ENCODE measurements at places on chromosomes 4 and X.
A peak's percentile ranks its signal among the peaks of the same experiment; 100 is the strongest.

DNA sequence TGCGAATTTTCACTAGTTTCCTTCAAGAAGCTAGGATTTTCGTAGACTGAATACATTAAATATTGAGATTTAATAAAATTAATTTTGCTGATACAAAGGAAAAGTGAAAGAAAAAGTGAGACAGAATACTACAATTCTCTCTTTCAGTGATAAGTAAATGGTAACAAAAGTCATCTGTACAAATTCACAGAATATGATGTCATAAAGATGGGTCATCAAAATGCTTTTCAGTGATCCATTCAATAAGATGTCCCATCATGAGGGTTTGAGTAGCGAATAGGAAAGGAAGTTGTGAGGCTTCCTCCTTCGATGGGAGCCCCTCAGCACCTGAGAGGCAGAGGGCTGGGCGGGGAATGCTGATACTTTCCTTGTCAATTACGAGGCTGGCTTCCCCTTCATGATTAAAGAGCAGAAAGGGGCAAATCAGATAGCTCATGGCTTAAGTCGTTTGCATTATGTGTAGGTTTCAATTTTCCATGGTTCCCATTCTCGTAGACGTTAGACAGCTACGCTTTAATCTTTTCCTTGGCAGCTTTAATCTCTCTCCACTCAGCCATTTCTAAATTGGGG, 108.8 kb upstream of the SORBS2 start:
- no peaks in the 10 kb centered on the region for H3K36me3 ChIP-seq
- H3K27me3 ChIP-seq, result no peaks in the 10 kb centered on the region
- H3K4me3 ChIP-seq, result no peak overlapping the region
- no peak for DNase-seq

- DNase-seq, result no peak
Measured at GRCh38 chr4:134499074-134499473, 297.5 kb upstream of the PABPC4L start.

DNA sequence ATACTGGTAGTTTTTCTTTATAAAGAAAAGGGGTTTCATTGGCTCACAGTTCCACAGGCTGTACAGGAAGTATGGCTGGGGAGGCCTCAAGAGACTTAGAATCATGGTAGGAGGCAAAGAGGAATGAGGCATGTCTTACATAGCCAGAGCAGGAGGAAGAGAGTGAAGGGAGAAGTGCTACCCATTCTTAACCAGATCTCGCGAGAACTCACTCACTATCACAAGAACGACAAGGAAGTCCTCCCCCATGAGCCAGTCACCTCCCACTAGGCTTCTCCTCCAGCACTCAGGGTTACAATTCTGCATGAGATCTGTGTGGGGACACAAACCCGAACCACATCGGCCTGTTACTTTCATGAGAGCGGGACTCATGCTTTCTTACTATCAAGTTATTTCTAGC, 240.5 kb downstream of the TENM3 start:
- no peaks in the 10 kb centered on the region for H3K36me3 ChIP-seq
- no peaks in the 10 kb centered on the region for H3K27me3 ChIP-seq
- no peak overlapping the region for H3K4me3 ChIP-seq
- no peaks in the 10 kb centered on the region for H3K4me1 ChIP-seq
- no peak overlapping the region for H3K27ac ChIP-seq

DNA sequence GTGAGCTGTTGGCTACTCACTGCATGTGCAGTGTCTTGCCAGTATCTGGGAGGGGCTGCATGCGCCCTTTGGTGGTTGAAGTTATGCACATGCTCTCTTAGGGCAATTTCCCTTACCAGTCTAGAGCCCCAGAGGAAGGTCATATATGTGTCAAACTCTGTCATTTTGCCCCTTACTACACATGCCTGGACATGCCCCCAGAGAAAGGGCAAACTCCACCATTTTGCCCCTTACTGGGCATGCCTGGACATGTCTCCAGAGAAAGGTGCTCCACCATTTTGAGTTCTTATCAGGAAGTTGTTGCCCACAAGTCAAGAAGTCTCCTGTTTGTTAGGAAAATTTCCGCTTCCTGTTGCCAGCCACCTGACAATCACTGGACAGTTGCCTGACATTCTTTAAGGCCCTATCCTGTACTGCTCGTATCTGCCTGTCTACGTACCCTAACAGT, 56.4 kb upstream of the PLAC8 start:
- peaks cover 7% of the 10 kb centered on the region for H3K4me1 ChIP-seq
- no peak overlapping the region for H3K27ac ChIP-seq
- no peak for DNase-seq
- H3K27me3 ChIP-seq, result no peaks in the 10 kb centered on the region

DNA sequence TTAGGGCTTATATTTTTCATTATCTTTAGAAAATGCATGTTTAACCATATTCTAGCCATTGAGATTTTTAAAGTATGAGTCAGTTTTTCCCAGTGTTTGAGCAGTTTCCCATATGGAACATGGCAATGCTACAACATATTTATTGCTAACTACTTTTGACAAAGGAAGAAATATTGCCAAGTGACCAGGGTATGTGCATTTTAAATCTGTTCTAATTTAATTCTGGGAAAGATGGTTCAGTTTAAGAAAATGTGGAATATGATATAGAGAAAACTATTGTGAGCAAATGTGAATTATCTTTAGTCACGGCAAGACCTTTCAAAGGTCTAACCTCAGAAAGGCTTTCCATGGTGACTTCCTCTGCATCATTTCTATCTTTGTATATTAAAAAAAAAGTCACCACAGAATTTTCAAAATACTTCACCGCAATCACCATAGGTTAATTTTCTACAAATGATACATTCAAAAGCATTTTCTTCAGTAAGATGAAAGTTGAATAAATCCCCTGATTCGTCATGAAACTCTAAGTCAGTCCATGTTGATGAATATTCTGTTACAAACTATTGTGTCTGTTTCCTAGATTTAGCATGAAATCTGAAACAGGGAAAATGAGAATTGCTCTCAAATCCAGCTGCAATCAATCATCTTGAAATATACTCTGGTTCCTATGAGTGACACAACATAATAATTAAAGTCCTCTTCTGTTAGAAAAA, 2349.0 kb upstream of the TENM3 start:
- H3K27ac ChIP-seq, result no peak overlapping the region
- no peaks in the 10 kb centered on the region for H3K36me3 ChIP-seq
- H3K27me3 ChIP-seq, result no peaks in the 10 kb centered on the region
- no peaks in the 10 kb centered on the region for H3K4me1 ChIP-seq
- H3K4me3 ChIP-seq, result no peak overlapping the region
- no peak for DNase-seq

- H3K27me3 ChIP-seq, result peaks cover 2% of the 10 kb centered on the region
- H3K4me3 ChIP-seq, result no peak overlapping the region
- no peaks in the 10 kb centered on the region for H3K36me3 ChIP-seq
- DNase-seq, result no peak
Measured at GRCh38 chr4:121510341-121510874, 129.6 kb upstream of the QRFPR start.

DNA sequence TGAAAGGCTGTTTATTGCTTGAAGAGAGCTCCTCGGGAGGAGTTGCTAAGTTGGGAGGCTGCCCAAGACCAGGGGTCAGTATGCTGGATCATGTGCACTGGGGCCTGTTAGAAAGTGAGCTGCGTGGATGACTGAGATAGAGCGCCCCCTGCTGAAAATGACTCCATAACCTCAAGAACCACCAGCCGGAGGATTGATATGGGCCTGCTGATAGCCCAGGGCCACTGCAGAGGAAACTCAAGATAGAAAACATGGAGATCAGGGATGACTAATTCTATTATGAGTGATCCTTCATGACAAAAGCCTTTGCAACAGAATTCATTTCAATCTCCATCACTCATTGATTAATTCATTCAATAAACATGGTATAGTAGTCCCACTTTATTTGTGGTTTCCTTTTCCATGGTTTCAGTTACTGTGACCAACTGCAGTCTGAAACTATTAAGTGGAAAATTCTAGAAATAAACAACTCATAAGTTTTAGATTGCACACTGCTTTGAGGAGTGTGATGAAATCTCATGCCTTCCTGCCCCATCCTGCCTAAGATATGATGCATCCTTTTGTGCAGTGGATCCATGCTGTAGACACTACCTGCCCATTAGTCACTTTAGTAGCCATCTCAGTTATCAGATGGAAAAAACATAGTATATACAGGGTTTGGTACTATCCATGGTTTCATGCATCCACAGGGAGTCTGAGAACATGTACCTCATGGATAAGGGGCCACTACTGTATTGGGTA, 126.7 kb upstream of the MBNL3 start:
- no peak overlapping the region for H3K4me3 ChIP-seq
- no peaks in the 10 kb centered on the region for H3K36me3 ChIP-seq
- no peak for DNase-seq
- H3K27me3 ChIP-seq, result no peaks in the 10 kb centered on the region

DNA sequence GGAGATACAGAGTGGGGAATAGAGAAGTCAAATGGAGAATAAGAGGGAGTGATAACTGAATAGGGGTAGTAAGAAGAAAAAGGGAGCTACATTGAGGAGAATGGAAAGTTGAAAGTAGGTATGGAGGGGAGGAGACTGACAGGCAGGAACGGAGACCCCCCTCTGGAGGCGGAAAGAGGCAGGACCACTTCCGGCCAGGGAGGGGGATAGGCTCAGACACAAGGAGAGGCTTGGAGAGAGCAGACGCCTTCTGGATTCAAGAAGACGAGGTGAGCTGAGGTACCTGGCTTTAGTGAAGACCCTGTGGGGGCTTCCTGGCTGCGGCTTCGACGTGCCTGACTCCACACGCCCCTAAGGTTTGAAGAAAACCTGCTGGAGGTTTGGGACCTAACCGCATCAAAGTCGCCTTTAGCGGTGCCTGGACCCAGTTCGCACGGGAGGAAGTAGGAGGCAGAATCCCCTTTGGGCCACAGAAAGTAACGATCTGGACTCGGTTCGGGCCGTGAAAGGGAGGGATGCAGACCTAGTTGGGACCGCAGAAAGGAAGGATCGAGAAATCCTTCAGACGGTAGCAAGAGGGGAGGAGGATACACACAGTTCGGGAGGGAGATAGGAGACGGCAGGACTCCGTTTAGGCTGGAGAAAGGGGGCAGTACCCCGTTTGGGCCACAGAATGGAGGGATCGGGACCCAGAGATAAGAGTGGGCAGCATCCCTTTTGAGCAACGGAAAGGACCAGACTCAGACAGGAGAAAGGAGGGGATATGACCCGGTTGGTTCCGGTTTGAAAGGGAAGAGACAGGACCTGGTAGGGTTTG, at the start of gene TRO:
Gene TRO (plus strand): TSS at position 215 of the 817 bp plus-strand sequence. CDS start 1,423 bp downstream, outside the sequence.
- no peaks in the 10 kb centered on the region for H3K36me3 ChIP-seq
- H3K4me3 ChIP-seq, result peak within 1 kb of the TSS; percentile 48
- H3K27ac ChIP-seq, result no peak within 1 kb of the TSS
- peaks cover 17% of the 10 kb centered on the region for H3K4me1 ChIP-seq
- no peaks in the 10 kb centered on the region for H3K27me3 ChIP-seq

DNA sequence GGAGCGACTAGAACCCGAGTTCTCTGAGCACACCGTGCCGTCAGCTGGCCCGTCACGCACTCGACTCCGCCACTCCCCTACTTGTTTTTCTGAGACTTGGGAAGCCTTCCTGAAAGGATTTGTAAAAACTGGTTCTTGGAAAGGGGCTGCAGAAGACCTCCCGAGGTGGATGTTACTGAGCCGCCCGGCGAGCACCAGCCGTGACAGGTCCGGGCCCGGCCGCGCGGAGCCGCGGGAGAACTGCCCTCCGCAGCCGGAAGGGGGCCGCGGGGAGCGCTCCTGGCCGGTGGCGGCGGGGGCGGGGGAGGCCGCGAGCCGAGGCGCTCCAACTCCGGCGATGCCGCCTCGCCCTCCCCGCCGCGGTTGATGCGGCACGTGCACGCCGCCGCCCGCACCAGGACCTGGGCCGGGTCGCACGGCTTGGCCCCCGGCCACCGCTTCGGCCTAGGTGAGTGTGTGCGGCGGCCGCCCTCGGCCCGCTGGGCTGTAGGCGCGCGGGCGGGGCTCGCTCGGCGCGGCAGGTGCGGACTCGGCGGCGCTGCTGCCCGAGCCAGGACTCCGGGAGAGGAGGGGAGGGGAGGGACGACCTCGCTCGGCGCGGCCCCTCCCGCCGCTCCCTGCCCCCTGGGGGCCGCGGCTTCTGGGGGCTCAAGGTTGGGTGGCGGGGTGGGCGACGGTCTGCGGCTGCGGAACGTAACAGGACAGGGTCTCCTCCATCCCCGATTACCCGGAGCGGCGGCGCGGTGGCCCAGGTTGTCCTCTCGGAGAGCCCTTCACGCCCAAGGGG, 1.7 kb downstream of the SPRY1 start:
- H3K27me3 ChIP-seq, result peaks cover 10% of the 10 kb centered on the region
- H3K27ac ChIP-seq, result peak overlapping the region; percentile 49
- no peaks in the 10 kb centered on the region for H3K36me3 ChIP-seq
- peaks cover 25% of the 10 kb centered on the region for H3K4me1 ChIP-seq

- DNase-seq, result no peak
- peaks cover 16% of the 10 kb centered on the region for H3K4me1 ChIP-seq
- H3K4me3 ChIP-seq, result no peak within 1 kb of the TSS
- H3K36me3 ChIP-seq, result no peaks in the 10 kb centered on the region
- peak within 1 kb of the TSS; percentile 33 for H3K27ac ChIP-seq
Measured at GRCh38 chr4:183320211-183321059, at the start of gene CLDN22. CLDN22 (minus strand) TSS chr4:183320276; CDS start chr4:183320218, 58 bp downstream.

GRCh38 chr4:23083391-23083790, 390.7 kb downstream of the GBA3 start:
- no peak for DNase-seq
- H3K4me3 ChIP-seq, result no peak overlapping the region
- H3K4me1 ChIP-seq, result no peaks in the 10 kb centered on the region
- no peak overlapping the region for H3K27ac ChIP-seq

GRCh38 chr4:187387739-187388138, 607.8 kb upstream of the ZFP42 start:
- no peak overlapping the region for H3K27ac ChIP-seq
- DNase-seq, result no peak
- no peaks in the 10 kb centered on the region for H3K27me3 ChIP-seq
- no peaks in the 10 kb centered on the region for H3K36me3 ChIP-seq
- H3K4me1 ChIP-seq, result no peaks in the 10 kb centered on the region

- H3K4me3 ChIP-seq, result no peak overlapping the region
- H3K4me1 ChIP-seq, result no peaks in the 10 kb centered on the region
- no peaks in the 10 kb centered on the region for H3K27me3 ChIP-seq
- H3K27ac ChIP-seq, result no peak overlapping the region
- DNase-seq, result no peak
- H3K36me3 ChIP-seq, result no peaks in the 10 kb centered on the region
Measured at GRCh38 chrX:79630033-79631009, 263.2 kb upstream of the ITM2A start.

GRCh38 chr4:74111990-74112389, 13.0 kb upstream of the CXCL2 start:
- H3K4me3 ChIP-seq, result no peak overlapping the region
- no peaks in the 10 kb centered on the region for H3K4me1 ChIP-seq
- H3K36me3 ChIP-seq, result no peaks in the 10 kb centered on the region

DNA sequence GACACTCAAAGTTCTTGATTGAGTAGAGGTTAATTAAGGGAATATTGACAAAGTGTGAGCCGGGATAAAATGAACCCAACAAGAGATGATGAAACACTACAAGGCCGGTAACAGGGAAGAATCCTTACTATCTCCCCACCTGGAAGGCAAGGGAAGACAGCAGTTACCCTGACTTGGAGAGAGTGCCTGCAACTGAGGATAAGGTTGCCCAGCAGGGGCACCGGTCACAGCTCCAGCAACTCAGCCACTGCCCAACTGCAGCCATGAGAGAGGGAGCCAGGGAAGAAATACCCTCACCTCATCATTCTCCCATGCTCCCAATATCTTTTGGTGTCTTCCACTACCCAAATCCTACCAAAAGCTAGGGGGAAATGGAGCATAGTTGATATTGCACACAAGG, 212.7 kb downstream of the KCTD8 start:
- no peaks in the 10 kb centered on the region for H3K4me1 ChIP-seq
- H3K36me3 ChIP-seq, result no peaks in the 10 kb centered on the region
- H3K27ac ChIP-seq, result no peak overlapping the region
- H3K27me3 ChIP-seq, result no peaks in the 10 kb centered on the region

- H3K27ac ChIP-seq, result no peak overlapping the region
- peak; percentile 51 for DNase-seq
- H3K36me3 ChIP-seq, result peaks cover 61% of the 10 kb centered on the region
- no peaks in the 10 kb centered on the region for H3K4me1 ChIP-seq
Measured at GRCh38 chr4:122221322-122221721, 69.2 kb downstream of the BLTP1 start.
